Right renal cortex interstitium (tissue), 3 donors: ENCODE measurements at places on chromosomes 12 and 14.

- no peak for DNase-seq
These were observed 389.0 kb upstream of the RPL10L start for GRCh38 chr14:47040550-47040949.

DNA sequence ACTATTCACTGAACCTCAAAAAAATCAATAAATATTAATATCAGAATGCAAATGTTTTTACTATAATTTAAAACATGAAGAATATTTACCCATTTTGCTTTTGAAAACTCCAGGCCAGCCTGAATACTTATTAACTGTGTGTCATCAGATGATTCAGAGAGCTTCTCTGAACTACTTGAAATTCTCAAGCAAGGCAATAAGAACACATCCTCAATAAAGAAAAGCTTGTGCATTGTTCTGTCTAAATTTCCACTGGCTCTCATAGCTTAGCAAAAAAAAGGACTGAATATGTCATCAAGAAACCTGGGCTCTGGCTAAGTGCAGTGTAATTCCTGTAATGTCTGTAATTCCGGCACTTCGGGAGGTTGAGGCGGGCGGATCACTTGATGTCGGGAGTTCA lies 194.1 kb downstream of the BTG1 start:
- no peak for DNase-seq

DNA sequence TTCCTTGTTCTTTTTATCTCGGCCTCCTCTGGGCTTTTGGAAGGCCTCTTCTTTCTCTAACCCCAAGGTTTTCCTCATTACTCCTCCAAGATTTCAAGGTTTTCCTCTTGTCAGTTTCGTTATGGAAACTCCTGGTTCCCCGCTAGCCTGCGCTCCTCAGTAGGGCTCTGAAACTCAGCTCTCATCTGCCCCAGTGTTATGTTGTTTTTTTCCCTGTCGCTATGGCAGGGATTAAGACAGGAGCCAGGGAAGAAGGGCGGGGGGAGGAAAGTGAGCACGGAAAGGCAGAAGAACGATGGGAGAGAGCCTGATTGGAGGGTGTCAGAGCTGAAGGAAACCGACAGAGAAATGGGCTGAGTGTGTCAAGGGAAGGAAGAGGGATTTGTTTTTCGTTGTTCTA lies 26.5 kb upstream of the JDP2 start:
- no peak for DNase-seq

GRCh38 chr12:11540156-11540555 lies 109.3 kb upstream of the ETV6 start:
- no peak for DNase-seq

DNA sequence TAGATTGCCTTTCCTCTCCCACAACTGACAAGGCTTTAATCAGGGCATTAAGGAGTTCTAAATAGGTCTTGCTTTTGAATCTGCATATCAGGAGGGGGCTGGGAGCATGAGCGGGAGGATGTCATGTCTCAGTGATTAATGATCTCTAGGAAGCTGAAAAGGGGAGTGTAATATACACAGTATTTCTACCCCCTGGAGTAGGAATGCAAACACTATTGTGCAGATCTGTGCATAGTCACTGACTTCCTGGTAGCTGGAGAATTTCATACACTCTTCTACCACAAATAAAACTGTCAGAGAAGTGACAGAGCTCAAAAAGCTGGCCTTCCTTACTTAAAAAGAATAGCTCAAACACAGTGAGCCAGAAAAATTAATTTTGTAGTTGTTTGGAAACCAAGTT lies 65.8 kb downstream of the RIC8B start:
- peak; percentile 56 for DNase-seq

DNA sequence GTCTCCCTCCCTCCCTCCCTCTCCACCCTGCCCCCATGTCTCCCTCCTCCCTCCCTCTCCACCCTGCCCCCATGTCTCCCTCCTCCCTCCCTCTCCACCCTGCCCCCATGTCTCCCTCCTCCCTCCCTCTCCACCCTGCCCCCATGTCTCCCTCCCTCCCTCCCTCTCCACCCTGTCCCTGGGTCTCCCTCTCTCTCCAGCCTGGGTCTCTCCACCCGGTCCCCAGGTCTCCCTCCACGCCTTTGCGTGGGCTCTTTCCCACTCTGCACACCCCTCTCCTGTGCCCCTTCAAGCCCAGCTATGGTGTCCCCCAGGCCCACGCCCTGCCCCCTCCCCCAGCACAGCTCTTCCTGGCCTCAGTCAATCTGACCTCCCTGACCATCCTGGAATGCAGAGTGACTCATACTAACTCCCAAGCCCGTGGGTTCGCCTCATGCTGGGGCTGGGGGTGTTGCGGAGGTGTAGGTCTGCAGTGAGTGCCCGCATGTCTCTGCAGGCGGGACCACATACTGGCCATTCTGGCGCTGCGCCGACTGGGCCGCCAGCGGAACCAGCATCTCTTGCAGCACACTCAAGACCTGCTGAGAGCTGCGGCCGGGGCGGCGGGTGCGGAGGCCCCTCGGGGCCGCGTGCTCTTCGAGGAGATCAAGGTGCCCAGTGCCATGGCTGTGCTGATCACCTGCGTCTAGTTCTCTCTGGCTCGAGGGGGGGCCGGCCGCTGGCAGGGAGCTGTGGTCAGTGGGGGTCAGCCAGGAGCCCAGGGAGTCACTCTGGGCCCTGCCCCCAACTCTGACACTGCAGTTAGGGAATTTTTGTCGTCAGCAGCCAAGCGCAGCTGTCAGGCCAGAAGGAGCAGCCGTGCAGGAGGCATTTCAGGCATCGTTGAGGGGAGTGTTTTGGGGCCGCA lies 13.5 kb upstream of the TNFAIP2 start:
- DNase-seq: no peak

DNA sequence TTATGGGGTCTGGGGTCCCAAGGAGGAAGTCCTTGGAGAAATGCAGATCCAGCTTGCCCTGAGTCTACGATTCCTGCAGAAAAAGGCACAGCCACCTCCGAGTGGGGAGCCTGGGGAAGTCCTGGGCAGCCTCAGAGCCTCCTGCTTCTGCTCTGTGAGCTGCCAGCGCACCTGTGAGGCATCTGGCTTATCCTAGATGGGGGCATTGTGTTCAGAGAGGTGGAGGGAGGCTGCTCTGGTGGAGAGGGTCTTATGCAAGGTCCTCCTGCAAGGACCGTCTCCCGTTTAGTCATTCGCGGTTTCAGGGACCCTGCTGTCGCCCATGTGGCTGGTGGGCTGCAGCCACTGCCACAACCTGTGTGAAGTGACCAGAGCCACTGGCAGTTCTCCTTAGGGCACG lies 53.0 kb upstream of the PRMT8 start:
- DNase-seq: no peak

- no peak for DNase-seq
These were observed 466 bp downstream of the SAV1 start for GRCh38 chr14:50667684-50667995.

- DNase-seq: no peak
These were observed 51.0 kb downstream of the SSH1 start for GRCh38 chr12:108806346-108806745.

DNA sequence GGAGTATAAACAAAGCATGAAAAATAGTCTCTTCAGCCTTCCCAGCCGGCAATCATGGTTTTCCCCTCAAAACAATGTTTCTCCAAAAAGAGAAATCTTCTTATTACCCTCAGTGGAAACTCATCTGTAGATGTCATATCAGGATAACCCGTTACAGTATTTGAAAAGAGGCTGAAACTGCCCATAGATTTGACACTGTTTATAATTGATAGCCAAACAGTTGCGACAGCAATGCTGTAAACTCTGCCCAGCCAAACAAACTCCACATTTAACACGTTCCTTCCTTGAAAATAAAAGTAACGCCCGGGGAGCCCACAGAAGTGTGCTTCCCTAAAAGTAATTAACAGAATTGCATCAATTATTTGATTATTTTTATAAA lies 201.3 kb upstream of the FOXN3 start:
- no peak for DNase-seq

DNA sequence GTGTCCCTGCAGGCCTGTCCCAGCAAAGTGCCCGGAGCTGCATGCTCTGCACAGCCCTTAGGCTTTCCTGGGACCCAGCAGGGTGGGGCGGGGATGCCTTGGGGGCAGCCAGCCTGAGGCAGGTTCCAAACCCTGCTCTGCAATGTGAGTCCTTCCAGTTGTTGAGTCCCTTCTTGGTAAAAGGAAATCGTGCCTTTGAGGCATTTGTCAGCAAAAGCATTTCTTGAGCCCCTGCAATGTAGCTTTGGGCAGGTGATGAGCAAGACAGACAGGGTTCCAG lies 38.1 kb upstream of the TRAF3 start:
- no peak for DNase-seq

- DNase-seq: no peak
These were observed 1.1 kb downstream of the ETV6 start for GRCh38 chr12:11650286-11651281.

DNA sequence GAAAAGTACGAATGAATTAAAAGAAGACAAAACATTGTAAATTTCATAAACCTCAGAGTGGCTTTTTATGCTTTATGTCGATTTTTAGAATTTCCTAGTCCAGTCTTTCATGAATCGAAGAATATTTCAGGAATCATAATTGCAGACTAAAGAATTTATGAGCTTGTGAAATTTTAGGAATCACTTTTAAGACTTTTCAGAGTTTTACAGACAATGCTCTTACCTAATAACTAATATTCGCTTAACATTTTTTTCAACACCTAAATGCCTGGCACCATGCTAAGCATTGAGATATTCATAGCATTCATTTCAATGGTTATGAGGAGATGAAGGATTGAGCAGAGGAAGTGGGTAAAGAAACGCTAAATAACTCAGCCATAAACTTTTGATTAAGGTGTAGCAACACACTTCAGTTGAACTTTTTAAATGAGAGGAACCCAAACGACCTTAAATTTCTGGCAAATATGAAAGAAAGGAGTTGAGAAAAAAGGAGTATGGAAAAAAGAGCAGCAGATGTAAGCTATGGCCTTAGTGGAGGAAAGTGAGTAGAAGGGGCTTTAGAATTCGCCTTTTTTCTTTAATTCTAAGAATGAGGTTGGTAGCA lies 739 bp upstream of the USP44 start:
- DNase-seq: no peak

- no peak for DNase-seq
These were observed 911 bp upstream of the SCNN1A start for GRCh38 chr12:6376079-6376869.

GRCh38 chr12:125006365-125006764 lies 12.9 kb downstream of the BRI3BP start:
- DNase-seq: no peak

DNA sequence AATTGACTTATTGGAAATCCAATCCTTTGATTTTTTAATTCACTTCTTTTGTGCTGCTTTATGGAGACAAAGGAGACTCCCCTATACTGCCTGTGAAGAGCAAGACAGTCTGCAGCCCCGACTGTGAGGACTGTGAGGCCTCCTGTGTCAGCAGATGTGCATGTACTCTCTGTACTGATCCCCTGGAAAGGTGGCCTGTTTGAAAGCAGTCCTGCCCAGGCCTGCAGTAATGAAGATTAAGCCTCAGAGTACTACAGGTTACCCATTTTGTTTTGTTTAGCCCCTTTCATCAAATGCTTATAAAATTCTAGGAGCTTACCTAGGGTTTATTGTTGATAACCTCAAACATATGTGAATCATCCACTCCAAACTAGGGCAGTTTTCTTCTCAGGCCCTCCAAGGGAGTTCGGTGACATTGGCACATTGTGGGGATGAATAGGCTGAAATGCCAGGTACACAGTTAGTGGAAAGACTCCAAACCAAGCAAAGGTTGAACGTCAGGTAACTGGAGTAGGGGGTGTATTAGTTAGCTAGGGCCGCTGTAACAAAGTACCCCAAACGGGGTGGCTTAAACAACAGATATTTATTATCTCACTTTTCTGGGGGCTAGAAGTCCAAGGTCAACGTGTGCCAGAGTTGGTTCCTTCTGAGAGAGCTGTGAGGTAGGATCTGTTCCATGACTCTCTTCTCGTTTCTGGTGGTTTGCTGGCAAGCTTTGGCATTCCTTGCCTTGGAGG lies 208.7 kb upstream of the BCL2L14 start:
- no peak for DNase-seq

DNA sequence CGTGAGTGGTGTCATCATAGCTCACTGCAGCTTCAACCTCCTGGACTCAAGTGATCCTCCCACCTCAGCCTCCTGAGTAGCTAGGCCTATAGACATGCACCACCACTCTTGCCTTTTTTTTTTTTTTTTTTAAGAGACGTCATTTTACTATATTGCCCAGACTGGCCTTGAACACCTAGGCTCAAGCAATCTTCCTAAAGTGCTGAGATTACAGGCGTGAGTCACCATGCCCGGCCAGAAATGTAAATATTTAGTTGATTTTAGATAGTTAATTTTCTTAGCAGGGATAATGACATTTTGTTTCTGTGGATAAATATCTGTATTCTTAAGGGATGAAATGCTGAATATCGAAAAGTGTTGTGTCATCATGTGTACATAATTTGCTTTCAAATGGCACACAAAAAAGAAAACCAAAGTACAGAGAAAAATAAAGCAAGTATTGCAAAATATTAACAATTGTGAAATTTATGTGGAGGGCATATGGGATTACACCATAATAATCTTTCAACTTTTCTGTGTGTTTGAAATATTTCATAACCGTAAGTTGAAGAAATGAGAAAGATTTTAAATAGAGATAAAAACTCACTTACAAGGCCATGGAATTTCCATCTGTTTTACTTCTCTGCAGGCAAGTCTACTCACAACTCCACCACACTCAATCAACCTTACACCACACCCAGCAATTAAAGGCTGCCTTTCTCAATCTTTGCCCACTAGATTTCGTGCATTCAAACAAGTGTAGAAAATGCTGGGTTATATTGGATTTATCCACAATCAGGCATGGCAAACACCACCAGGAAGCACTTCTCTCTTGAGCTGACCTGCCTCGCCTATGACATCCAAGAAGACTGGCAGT lies 93.7 kb downstream of the SPTSSA start:
- no peak for DNase-seq

GRCh38 chr12:4356041-4356327 lies 23.5 kb downstream of the FGF23 start:
- no peak for DNase-seq

- no peak for DNase-seq
These were observed 107.0 kb upstream of the PTHLH start for GRCh38 chr12:28079539-28079938.

DNA sequence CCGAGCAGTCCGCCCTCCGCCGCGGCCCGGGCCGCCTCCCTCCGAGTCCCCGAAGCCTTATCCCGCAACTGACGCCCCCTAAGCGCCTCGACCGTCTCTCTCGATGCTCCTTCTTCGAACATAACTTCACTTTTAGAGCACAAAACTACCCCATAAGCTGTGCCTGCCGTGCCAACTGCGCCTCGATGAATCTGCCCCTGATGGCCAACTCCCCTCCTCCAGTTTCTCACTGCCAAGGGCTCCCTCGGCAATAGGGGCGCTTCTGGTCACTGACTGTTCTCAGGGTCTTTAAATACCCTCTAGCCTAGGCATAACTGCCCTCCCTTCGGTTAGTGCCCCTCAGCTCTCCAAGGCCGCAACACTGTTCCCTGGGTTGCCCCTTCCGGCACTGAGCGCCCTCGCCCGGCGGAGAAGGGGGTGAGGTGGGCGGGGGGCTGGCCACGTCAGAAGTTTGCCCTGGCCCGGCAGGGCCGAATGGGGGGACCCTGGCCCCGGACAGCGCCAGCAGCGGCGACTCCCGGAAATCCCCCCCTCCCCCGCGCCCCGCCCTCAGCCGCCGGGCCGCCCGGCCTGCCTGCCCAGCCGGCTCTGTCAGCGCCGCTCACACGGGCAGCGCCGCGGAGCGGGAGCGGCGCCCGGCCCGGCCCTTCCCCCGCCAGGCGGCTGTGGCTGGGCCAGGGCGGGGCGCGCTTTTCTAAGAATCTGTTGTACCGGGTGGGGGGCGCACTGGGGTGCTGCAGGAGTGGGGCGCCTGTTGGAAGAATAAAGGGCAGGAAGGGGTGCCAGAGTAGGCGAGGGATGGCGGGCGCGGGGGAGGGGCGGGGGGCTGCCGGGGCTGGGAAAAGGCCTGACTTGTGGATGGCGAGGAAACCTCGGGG lies 10.6 kb downstream of the RARG start:
- no peak for DNase-seq
